ENCODE measurements at places on chromosomes 5 and 9.

DNA sequence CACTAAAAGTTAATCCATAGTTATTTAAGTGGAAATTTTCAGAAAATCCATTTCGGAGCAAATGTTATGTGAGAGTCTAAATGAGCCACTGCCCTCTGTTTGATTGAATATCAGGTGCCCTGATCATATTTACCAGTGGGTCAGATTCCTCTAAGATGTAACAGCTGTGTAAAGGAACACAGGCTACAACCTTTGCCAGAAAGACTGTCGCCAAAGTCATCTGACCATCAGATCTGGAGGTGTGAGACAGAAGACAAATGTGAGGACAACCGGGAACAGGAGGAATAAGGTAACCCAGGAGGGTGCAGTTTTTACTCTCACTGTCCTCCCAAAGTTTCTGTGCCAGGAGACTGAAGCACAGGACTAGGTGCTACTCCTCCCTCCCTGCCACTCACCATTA lies 90.8 kb downstream of the CAAP1 start:
- DNase-seq, result no peak

DNA sequence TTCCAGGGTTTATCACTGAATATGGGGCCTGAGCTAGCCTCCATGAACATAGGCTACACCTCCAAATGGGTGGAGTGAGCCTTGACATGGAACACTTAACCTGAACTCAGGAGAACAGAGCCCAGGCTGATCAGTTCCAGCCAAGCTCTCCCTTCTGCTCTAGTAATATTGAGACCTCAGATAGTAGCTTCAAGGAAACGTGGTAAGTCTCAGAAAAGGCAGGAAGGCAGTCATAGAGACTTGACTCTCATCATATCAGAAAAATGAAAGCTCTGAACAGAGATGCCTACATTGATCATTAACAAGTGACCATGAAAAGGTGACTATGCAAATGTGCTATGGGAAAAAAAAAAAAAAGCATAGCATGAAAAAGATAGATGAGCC lies 40.5 kb upstream of the MYO10 start:
- no peak for DNase-seq

DNA sequence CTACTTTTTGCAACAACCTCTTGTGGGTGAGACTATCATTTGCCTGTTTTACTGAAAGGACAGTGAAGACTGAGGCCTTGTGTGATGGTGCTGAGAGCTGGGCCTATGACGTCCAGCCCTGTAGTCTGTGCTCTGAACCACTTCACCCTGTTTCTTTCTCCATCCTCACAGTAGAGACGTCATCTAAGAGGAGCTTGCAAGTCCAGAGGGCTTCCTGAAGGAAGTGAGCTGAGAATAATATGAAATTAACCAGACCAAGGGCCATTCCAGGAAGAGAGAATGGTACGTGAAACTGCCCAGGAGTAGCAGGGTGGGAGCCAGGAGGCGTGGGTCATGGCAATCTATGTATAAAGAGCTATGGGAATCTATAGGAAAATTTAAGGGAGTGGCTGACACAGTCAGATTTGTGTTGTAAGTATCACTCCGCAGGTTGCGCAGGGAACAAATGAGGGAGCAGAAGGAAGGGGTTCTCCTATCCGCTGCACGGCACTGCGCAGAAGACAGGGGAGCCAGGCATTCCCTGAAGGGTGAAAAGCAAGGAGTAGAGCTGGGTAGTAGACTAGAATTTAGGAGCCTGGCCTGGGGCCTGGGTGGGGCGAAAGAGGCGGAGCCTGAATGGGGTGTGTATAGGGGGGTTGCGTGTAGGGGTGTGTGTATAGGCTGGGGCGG lies 596 bp upstream of the FGFR4 start:
- no peak for DNase-seq

- DNase-seq, result no peak
Observed at GRCh38 chr5:142717582-142718215, 31.8 kb upstream of the FGF1 start.

GRCh38 chr5:72179028-72179815 lies 71.9 kb downstream of the MAP1B start:
- DNase-seq, result no peak

DNA sequence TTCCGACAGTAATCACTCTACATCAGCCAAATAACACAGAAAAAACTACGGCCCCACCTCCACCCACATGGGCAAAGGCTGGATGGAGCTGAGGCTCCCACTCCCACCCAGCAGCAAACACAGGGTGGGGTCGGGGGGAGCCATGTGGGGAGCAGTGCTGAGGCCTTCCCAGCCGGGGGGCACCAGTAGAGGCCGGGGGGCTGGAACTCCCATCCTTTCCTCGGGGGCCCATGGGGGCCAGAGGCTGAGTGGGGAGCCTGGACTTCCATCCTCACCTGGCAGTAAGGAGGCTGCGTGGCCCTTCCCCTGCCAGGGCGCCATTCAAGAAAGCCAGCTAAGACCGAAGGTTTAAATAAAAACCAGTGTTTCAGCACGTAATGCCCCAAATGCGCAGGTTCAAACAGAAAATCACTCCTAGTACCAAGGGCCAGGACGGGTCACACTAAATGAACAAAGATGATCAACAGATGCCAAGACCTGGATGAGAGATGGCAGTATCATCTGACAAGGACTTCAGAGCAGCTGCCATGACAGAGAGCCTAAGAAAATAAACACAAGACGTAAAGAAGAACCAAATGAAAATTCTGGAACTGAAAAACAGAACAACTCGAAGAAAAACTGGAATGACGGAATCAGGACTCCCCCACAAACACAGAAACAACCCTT lies 9.4 kb downstream of the CCDC127 start:
- no peak for DNase-seq

- DNase-seq, result no peak
Observed at GRCh38 chr5:37015795-37016666, 139.5 kb downstream of the NIPBL start.

GRCh38 chr5:17096952-17097695 lies 120.3 kb upstream of the BASP1 start:
- DNase-seq, result no peak

DNA sequence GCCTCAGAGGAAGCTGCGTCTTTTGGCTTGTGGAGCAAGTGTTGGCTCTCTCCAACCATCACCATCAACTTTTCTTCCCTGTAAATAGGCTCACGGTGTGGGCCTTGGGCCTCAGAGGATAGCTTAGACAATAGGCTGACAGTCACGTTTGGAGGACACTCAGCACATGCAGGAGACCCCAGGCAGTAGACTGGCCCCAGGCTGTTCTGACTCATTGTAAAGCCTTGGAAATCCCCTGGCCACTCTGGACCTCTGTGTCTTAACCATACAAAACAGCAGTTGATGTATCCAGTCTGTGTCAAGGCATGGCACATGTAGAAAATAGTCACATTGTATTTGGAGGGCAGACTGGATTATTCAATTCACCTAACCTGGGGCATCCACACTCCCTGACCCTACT lies 18.6 kb downstream of the CD74 start:
- DNase-seq, result no peak

DNA sequence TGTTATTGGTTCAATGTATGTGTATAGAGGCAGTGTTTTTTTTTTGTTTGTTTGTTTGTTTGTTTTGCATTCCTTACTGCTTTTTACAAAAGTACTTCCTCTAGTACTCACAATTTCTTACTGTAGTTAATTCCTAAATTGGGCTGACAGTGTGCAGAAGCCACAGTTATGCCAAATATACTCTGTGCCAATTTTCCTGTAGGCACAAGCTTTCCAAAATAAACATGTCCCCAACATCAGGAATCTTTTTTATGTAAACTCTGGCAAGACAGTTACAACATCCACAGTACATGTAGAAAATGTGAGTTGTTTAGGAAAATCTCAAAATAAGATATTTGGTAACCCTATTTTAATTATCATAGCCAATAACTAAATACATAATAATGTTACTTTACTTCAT lies 161.6 kb upstream of the TSLP start:
- DNase-seq, result no peak
